ENCODE measurements at places on chromosomes 4 and X.

DNA sequence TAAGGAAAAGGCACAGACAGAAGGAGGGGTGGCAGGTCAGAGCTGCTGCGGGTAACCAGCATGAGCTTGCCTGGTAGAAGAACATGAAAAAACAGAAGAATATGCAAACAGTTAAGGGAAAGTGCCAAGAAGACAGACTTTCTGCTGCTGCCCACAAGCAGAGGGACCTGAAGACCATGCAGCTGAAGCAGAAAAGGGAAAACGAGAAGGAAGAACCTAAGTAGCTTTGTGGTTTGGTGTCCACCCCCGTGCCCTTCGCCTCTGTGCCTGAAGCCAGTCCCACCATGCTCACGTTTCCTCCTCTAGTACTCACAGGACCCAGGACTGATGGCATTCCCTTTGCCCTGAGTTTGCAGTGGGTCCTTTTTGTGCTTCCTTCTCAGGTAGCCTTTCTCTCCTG, 62.8 kb downstream of the UBA6 start:
- DNase-seq, result no peak

DNA sequence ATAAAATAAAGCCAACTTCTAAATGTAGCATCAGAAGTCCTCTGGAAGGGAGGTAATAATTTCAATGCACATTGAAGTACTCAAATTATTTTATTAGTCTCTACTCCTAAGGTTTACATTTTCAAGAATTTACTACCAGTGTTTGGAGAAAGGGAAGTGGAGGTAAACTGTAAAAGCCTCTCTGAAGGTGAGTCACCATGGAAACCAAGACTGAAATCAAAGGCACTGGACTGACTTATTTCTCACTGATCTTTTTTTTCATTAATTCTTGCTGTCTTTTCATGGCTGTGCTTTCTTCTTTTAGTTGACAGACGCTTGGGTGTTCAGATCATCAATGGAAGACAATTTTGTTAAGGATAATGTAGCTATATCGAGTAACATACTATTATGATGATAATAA, 9.7 kb downstream of the SLC39A8 start:
- DNase-seq, result no peak

- no peak for DNase-seq
Observed at GRCh38 chr4:114209584-114209983, 230.1 kb upstream of the ARSJ start.

DNA sequence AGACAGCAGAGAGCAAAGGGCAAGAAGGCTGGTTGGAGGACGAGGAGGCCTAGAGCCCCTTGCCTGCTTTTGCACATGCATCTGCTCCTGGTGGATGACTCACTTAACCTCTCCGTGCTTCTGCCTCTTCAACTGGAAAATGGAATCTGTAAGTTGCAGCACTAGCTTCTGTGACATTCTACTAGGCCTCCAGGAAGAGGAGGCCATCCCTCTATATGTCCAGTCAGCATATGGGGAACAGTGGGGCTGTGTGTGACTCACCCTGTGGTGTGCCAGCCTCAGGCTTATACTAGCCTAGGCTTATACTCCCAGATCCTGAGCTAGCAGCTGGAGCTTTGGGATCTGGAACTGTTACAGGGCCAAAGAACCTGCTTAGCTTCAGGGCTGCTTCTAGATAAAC, 36.0 kb downstream of the RTL9 start:
- DNase-seq, result no peak

- DNase-seq, result no peak
Observed at GRCh38 chr4:48205107-48205506, 64.5 kb downstream of the TEC start.

GRCh38 chrX:7115557-7115956, 32.0 kb upstream of the STS start:
- DNase-seq, result no peak

DNA sequence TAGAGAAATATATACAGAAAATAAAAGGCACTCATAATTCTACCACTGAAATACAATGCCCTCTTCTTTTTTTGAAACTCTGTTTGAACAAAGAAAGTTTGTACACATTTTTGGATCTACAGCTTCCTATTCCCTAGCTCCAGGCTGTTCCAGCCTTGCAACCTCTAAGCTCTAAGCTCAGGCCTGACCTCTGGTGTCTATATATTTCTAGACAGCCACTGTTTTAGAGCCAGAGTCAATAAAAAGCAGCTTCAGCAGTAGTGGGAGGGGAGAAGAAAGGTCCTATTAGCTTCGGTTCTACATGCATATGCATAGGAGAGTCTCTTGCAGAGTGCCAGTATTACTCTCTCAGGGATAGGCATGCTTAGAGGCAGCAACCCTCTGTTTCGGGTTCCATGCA, 39.7 kb downstream of the CLDN2 start:
- DNase-seq, result no peak

DNA sequence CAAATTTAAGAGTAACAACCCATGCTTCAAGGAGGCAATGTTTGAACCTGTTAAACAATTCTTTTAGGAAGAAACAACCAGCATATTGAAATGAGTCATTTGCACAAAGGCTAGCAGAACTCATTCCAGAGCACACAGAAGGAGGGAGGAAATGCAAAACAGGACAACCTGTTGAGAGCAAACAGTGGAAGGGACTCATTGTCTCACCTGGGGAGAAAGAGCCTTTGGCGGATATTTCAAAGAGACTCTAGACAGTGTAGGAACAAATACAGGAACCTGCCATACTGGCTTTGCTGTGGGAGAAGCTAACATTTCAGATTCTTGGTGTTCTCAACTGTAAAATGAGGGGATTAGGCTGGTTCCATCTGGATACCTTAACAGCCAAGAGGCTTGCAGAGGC, 14.8 kb upstream of the RASGEF1B start:
- no peak for DNase-seq

GRCh38 chr4:38162240-38162784, 202.1 kb downstream of the PTTG2 start:
- DNase-seq, result no peak

DNA sequence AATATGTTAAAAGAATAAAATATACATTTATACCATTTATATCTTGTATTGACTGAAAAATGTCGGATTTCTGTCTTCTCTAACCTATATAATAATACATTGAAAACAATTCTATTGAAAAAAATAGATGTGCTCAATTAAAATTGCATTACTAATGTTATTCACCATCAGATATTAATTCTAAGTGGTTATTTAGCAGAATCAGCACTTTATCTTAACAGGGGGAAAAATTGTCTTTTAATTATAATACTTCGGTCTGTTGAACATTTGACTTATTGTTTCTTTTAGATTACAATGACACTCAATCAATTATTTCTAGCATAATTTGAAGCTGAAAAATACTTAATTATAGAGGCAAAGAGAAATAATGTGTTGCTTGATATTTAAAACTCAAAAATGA, 220.3 kb downstream of the PABPC4L start:
- no peak for DNase-seq

GRCh38 chr4:104093247-104093646, 373.5 kb upstream of the TACR3 start:
- DNase-seq, result no peak

GRCh38 chr4:128871948-128872347, 62.4 kb downstream of the JADE1 start:
- DNase-seq, result no peak

- DNase-seq, result no peak
Observed at GRCh38 chr4:184166736-184167135, 50.9 kb downstream of the ENPP6 start.

GRCh38 chrX:133495464-133496391, 80.4 kb upstream of the GPC4 start:
- DNase-seq, result no peak

- DNase-seq, result peak; percentile 44
Observed at GRCh38 chr4:112523008-112523721, 7.2 kb upstream of the NEUROG2 start.

GRCh38 chrX:134625315-134625718, 33.0 kb downstream of the PLAC1 start:
- DNase-seq, result no peak

DNA sequence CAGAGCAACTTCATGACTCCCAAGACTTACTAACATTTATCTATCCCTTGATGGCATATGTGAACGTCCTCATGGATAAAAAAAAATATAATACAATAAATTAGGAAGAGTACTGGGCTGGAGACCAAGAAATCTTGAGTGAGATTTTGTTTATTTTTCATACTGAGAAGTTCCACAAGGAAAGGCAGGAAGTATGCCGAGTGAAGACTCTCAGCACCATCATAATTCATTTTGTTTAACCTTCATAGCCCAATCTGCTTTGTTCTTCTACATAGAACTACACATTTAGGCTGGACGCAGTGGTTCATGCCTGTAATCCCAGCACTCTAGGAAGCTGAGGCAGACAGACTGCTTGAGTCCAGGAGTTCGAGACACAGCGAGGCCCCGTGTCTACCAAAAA, 198.3 kb downstream of the NSUN7 start:
- no peak for DNase-seq

DNA sequence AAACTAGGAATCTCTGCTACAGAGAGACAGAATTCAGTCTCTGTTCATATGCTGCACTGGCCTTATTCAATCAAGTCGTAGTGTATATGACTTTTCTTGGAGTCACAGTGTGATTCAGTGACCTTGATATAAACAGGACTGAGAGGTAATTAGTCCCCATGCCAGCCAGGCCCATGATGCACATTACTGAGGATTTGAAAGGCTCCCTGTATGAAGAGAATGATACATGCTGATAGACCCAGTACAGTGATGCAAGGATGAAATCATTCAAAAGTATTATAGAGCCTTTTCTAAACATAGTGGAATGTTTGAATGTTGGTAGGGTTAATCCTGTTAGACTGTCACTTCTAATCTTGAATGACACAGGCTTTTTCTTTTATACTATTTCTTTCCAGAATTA, 34.1 kb downstream of the ANXA3 start:
- no peak for DNase-seq

GRCh38 chr4:173485164-173485563, 44.9 kb downstream of the HAND2 start:
- no peak for DNase-seq

GRCh38 chr4:15652841-15653240, 2.3 kb downstream of the FBXL5 start:
- no peak for DNase-seq

DNA sequence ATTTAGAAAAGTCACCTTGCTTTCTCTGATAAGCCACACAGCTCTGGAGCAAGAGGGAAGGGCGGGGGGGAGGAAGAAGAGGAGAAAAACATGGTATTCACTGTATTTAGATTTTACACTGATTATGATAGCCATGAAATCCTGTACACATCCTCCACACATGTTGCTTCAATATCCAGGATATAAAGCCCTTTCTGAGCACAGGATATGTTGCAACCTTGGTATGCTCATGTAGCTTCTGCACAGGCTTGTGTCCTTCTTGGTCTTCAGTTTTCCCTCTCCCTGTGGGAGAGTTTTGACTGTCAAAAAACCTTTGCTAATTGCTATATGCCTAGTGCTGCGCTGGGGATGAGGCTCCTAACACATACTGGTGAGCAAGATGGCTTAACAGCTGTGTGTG, 61.9 kb upstream of the DAPP1 start:
- no peak for DNase-seq

DNA sequence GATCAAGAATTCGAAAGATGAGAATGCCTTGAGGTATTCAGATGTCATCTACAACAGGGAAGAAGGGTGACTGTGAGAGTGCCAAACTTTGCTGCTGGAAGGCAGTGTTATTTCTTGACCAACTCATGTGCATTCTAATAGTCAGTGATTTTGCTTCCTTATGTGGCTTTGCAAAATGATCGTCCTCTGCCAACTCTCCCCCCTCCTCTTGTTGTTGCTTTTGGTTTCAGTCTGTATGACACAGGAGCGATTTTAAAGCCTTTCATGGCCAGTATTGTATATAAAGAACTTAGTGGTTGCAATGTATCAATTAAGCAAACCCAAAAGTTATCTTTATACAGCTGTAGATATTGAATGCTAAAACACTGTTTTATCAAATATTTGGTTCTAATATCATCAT, 379.1 kb downstream of the IL1RAPL1 start:
- no peak for DNase-seq

DNA sequence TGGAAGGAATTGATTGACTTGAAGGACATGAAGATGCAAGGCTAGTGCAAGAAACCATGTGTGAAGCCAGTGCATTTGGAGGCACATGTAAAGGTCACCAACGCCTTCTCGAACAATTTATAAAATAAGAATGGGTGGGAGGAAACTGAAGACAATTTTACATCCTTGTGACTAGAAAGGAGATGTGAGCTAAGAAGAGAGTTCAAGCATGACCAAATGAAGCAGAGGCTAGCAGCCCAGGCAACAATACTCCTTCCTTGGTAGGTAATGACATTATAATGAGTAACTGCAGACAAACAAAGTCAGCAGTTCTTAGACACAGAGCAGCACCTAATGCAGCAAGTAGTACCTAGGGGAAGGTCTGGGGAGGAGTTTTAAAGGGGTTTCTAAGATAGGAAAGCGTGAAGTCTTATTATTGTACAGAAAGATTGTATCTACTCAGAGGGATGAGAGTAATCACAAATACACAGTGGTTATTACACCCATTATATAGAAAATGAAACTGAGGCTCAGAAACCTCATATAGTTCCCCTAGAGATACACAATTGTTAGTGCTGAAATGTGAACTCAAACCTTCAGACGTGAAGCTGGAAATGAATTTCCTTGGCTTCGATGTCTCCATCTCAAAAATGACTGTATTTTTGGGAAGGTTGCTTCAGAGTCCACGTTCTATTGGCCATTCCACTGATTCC, 56.1 kb downstream of the ATXN3L start:
- DNase-seq, result no peak

- DNase-seq, result no peak
Observed at GRCh38 chr4:2193326-2193725, 48.6 kb downstream of the HAUS3 start.

DNA sequence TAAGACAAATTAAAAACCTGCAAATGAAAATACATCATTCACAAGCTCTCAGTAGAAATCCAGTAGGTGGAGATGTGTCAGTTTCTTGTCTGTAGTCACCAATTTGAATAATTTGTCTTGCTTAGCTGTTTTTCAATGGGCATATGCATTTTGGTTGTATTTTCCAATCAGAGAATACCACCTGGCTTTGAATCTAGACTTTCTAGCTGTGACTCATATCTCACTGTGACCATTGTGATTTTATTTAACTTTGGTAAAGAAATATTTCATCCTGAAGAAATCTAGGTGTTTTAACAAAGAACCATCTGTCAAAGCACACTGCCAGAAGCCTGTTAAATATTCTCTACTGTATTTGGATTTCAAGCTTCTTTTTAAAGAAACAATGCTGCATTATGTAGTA, 1650.6 kb upstream of the IGFBP7 start:
- DNase-seq, result no peak

DNA sequence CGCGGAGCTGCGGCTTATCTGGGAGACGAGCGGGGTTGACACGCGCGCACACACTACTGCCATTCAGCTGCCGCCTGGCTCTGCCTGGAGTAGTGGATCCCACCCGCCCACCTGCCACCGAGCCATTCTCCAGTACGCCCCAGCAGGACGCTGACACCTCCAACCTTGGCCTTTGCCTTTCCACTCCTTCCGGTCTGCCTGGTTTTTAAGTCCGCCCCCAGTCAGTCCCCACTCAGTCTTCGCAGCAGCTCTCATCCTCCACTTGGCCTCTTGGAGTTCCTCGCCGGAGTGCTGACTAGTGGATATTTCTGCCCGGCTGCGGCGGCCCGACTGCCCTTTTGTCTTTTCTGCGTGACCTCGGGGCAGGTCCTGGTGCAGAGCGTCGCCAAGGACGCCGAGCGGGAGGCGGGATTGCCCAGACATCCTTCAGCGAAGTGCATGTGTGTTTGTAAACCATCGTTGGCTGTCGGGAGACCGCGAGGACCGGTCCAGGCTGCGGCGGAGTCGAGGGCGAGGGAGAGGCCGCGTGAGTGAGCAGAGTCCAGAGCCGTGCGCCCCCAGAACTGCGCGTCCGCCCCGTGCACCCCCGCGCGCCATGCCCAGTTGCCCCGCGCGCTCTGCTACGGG, 1.1 kb downstream of the SLIT2 start:
- DNase-seq, result no peak

- DNase-seq, result no peak
Observed at GRCh38 chr4:139511320-139511719, 44.7 kb downstream of the SETD7 start.

All from stimulated activated CD4-positive, alpha-beta T cell treated with anti-CD3 and anti-CD28 coated beads, Interleukin-4, amount 100 ng/mL, for 1 hour (primary cell).